Activated T-helper 1 cell treated with anti-CD3 and anti-CD28 coated beads, Interleukin-12 subunit alpha, Interleukin-12 subunit beta, Interleukin-2, Interleukin-4 antibody, amounts not matched to agents 30 ng/mL and 10 ng/mL and 1 ng/mL, durations not matched to agents 14 hours and 24 hours and 36 hours (primary cell): ENCODE measurements at places on chromosomes 2 and 18. TPM values are rescaled to one million over a fixed set of nuclear protein-coding genes. Genes with fewer than 3 reads are reported as not detected.

The PAX8 gene
- 0.70 and 1.6 TPM in 2 replicates for total RNA-seq

The SPC25 gene
- total RNA-seq: 17.9 and 19.9 TPM in 2 replicates

- DNase-seq: no peak
- H3K4me3 ChIP-seq: no peak overlapping the region
- no peaks in the 10 kb centered on the region for H3K27me3 ChIP-seq
- no peak overlapping the region for H3K27ac ChIP-seq
Observed at GRCh38 chr2:177843188-177843587, 229.4 kb downstream of the PDE11A start.

GRCh38 chr2:115574667-115575066, 1132.2 kb downstream of the DPP10 start:
- H3K27ac ChIP-seq: no peak overlapping the region
